ENCODE measurements at places on chromosomes 7 and 10.
A peak's percentile ranks its signal among the peaks of the same experiment; 100 is the strongest.

DNA sequence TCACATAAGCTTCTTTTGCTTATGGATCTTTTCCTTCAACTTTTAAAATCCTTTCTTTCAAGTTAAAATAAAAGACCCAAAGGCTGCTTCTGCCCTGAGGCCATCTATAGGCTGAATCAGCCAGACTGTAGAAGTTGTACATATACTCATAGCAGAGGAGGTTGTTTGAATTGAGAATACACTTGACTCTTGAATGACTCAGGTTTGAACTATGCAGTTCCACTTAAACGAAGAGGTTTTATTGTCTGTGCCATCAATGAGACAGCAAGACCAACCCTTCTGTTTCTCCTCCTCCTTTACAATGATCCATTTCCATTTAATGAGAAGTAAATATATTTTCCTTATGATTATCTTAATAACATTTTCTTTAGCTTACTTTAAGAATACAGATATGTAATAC is 5.8 kb downstream of the ZNF365 start:
- DNase-seq, result peak; percentile 46

DNA sequence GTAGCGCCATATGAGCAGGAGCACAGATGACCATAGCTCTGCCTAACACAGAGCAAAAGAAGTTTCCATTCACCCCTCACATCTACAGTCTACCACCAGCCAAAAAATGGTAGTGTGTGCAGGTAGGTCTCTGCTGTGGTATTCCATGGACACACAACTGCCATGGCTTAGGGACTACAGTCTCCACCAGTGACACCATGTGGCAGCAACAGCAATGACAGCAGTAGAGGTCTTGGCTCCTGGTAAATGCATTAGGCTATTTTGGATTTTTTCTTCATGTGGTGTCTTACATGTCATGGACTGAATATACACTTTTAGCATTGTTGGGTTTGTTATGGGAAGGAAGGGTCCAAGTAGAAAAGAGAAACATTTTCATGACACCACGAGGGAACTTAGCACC is 70.1 kb upstream of the CABCOCO1 start:
- DNase-seq, result no peak

DNA sequence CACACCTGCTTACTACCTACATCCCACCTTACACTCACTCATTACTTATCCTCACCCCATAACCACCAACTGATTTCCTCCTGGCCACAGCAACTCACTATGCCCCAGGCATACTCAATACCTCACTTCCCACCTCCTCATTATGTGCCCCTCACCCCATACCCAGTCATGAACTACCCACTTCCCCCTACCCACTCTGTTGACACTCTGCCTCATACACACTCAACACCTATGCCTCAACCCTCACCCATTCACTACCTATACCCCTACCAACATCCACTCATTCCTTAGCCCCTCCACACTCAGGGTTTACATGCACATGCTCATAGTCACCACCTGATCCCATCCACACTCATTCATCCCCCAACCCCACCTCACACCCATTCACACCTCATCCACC is 39.6 kb downstream of the SEC61G start:
- DNase-seq, result no peak

DNA sequence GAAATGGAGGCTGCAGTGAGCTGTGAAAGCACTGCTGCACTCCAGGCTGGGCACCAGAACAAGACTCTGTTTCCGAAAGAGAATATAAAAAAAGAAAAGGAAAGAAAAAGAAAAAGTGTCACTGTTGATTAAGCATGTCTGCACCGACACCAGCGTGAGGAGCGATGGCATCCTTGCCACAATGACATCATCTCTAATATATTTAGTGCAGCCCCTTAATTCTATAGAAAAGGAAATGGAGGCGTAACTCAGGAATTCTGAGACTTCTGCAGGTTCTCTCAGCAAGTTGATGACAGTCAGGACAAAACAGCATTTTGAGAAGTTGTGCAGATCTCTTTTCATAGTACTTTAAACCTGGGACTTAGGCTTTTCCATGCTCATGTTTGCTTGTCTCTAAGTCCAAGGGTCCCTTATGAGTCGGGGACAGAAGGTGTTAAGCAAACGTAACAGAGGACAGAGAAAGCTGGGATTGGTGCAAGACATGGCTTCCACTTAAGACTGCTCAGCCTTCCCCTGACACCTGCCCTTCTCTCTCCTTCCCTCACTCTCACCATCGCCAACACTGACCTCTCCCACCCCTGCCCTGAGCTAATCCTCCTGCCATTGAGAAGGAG is 16.9 kb upstream of the ANKRD1 start:
- no peak for DNase-seq

DNA sequence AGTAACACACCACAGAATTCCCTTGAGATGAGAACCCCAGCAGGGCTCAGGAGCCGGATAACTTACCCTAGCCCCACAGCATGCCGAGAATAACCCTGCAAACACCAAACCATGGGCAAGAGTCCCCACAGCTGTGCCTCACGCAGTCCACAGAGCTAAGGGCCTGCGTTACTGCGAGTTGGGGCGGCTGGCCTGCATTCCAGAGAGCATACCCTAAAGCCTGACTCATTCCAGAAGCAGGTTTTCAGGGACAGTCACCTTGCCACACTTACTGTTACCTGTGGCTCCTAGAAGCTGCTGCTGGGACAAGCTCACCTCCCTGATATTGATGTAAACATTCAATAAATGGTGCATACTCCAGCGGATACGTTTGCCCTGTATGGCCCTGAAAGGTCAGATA is 18.6 kb downstream of the FGFR2 start:
- no peak for DNase-seq

DNA sequence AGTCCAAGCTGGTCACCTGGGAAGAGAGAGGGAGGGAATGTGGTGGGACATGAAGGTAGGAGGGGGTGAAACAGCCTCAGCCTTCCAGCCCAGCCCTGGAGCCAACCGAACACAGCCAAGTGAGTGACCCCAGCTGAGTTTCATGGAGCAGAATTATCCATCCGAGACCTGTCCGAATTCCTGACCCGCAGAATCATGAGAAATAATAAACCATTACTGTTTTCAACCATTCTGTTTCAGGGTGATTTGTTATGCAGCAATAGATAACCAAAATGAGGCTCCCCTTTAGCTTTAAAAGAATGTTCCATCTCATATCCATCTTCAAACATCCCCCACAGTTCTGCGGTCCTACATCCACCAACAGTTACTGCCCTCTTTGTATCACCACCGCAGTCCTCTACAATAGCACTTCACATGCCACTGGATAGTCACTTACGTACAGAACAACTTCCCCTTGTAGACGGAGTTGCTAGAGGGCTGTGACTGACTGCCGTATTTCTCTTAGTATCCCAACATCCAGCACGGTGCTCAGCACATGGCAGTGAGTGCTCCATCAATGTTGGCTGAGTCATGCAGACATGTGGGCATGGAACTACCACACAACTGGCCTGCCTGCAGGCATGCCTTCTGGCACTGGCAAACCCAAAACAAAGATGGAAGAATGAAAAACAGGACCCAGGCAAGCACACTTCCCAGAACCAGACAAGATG is 18.5 kb downstream of the KIAA1549 start:
- no peak for DNase-seq
